Naive thymus-derived CD8-positive, alpha-beta T cell (primary cell): ENCODE measurements at places on chromosomes 5 and 9.
A peak's percentile ranks its signal among the peaks of the same experiment; 100 is the strongest.

- no peak for DNase-seq
- H3K27ac ChIP-seq: no peak overlapping the region
- H3K27me3 ChIP-seq: peaks cover 2% of the 10 kb centered on the region
- no peak overlapping the region for H3K4me3 ChIP-seq
These were observed 325.4 kb downstream of the RFX3 start for GRCh38 chr9:3200331-3200774.

DNA sequence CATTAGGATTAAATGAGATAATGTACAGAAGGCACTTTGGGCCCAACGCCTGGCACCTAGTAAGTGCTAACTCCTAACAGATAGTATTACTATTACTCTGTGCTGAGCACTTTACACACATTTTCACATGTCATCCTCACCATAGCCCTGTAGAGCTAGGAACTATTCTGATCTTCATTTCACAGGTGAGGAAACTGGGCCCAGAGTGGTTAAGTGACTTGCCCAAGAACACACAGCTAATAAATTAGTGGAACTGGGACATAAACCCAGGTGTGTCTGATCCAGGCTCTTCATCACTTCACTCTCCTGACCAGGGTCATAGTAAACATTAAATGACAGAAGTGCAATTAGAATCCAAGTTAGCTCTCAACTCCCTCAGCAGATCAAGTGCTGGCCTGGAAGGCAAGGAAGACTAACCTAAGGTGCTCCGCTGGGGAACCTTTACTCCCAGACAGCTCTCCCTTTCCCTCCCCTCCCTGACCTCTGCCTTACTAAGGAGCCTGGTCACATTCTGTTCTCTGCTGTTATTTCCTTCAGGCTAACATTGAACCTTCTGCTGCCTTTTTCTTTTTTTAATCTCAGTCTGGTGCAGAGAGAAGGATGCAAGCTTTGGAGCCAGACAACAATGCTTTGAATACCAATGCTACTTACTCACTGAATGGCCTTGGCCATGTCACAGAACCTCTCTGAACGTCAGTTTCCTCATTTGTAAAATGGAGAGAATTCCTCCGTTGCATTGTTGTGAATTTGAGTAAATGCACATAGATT is 4.1 kb upstream of the ADRA1B start:
- H3K27me3 ChIP-seq: peaks cover 30% of the 10 kb centered on the region
- no peak overlapping the region for H3K4me3 ChIP-seq
- H3K36me3 ChIP-seq: no peaks in the 10 kb centered on the region
- DNase-seq: no peak
- H3K4me1 ChIP-seq: peaks cover 8% of the 10 kb centered on the region

DNA sequence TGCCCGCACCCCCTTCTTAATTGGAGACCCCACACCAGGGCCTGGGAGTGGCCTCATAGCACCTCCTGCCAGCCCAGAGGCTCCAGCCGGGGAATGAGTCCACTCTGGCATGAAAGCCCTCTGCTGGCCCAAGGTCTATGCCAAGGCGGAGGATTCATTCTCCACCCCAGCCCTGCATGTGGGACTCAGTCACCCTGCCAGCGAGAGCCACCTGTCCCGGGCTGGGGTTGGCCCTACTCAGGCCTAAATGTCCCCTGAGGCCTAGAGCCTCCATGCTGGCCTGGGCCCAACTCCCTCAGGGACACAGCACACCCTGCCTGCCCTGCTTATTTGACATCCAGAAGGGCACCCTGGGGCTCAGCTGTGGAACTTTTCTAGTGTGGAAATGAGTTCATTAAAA is 1.0 kb upstream of the RAPGEF1 start:
- peak overlapping the region; percentile 82 for H3K4me3 ChIP-seq
- peaks cover 52% of the 10 kb centered on the region for H3K4me1 ChIP-seq
- H3K36me3 ChIP-seq: no peaks in the 10 kb centered on the region
- no peak for DNase-seq
- no peaks in the 10 kb centered on the region for H3K27me3 ChIP-seq

DNA sequence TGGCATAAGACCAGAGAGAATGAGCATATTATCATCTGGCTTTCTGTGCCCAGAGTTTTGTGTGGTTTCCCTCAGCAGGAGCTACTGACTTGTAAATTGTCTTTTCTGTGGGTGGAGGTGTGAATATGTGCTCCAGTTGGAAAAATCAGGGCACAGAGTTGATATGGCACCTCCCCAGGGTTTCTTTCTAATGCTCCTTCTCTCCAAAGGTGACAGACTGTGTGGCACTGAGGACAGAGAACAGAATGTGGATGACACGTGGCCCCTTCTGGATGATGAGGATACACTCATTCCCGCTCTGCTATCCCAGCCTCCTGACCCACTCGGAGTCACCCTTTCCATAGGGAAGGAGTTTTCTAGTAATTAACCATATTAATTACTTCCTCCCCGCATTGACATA is 221.0 kb downstream of the ICE1 start:
- no peak overlapping the region for H3K27ac ChIP-seq
- no peaks in the 10 kb centered on the region for H3K4me1 ChIP-seq
- no peak overlapping the region for H3K4me3 ChIP-seq
- DNase-seq: no peak

DNA sequence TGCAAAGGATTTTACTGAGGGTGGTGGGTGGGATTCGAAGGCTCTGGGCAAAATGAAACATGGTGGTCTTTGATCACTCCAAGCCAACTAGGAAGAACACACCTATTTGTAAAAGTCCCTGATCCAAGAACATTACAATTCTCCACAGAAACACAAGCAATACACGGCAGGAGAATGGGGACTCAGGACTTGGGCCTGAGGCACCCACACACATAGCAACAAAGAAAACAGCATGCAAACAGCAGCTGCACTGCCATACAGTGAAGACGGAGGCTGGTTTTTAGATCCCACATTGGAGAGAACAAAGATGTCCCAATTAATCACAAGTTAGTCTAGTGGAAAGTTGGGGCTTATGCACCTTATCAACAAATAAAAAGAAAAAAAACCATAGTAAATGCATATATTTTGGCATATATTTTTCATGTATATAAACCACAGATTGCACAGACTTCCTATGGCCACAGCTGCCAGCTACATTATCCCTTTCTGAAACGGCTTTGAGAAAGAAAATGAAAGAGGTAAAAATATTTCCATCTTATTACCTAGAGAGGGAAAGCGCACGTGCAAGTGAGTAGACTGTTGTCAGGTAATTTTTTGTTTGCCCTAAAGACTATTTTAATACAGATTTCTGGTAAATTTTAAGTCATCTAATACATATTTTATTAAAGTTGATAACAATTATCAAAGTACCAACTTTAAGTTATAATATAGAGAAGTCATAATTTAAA is 410.9 kb downstream of the BNC2 start:
- DNase-seq: no peak
- H3K36me3 ChIP-seq: no peaks in the 10 kb centered on the region
- no peaks in the 10 kb centered on the region for H3K4me1 ChIP-seq
- H3K4me3 ChIP-seq: no peak overlapping the region

DNA sequence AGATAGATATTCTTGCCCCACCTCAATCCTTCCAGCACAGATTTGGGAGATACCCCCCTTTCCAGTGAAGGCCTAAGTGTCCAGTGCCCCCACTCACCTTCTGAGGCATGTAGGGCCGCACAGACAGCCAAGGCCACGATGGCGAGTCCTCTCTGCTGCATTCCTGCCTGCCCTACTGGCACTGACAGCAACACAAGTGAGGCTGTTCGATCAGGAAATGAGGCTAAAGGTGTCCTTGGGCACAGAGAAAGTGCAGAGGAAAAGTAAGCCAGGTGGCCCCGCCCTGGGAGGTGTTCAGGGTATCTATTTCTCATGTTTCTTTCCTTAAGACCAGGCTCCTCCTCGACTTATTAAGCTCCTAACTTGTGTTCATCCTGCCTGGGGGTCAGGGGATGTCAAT is at the start of gene CCL28:
Gene CCL28, minus strand, starts transcription at position 236 of the 400 bp plus-strand sequence. Its CDS starts 75 bp downstream, at position 161.
- H3K27ac ChIP-seq: no peak within 1 kb of the TSS
- no peaks in the 10 kb centered on the region for H3K36me3 ChIP-seq
- no peaks in the 10 kb centered on the region for H3K27me3 ChIP-seq
- no peak for DNase-seq
- H3K4me1 ChIP-seq: no peaks in the 10 kb centered on the region

DNA sequence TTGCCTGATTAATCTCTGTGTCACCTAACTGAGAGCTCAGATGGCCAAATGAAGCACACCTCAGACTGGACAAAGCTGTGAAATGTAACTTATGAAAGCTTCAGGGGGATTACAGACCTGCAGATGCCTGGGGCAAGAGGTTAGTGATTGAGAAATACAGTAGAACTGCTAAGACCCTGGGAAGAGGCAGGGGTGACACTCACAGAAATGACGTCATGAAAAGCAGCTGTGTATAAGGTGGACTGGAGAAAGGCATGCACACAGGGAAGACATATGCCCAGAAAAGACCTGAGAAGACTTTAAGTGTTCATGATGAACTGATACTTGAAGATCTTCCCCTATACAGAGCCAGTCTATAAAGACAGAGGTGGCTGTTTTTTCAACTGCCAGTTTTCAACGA is 49.3 kb upstream of the SPTLC1 start:
- DNase-seq: no peak
- H3K27me3 ChIP-seq: peaks cover 2% of the 10 kb centered on the region

- no peaks in the 10 kb centered on the region for H3K36me3 ChIP-seq
- no peaks in the 10 kb centered on the region for H3K27me3 ChIP-seq
- H3K27ac ChIP-seq: no peak overlapping the region
- H3K4me1 ChIP-seq: no peaks in the 10 kb centered on the region
- no peak for DNase-seq
These were observed 124.5 kb downstream of the CDH12 start for GRCh38 chr5:22728610-22729009.

DNA sequence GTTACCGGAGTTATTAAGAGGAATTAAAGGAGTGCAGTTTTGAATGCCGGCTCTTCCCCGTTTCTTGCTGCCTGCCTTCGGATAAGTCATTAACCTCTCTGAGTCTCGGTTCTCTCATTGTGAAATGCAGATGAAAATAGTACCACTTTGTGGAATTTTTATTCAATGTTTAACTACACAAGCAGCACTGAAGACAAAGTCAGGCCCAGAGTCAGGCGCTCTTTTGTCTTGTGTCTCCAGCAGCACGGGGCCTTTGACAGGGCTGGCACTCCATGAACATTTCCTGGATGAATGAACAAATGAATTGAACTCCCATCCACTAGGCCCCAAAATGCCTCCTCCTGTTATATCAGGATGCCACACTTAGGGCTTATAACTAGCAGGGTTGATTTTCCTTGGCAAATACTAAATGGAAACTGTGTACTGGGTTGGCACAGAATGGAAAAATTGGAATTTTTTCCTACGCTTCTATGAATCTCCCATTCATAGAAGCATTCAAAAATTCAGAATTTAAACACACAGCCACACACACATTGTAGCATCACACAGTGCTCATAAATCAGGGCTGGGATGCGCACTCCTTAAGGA is 332.8 kb downstream of the MLLT3 start:
- H3K27ac ChIP-seq: no peak overlapping the region
- H3K4me3 ChIP-seq: no peak overlapping the region
- peaks cover 15% of the 10 kb centered on the region for H3K4me1 ChIP-seq
- H3K36me3 ChIP-seq: peaks cover 4% of the 10 kb centered on the region
- no peaks in the 10 kb centered on the region for H3K27me3 ChIP-seq

- no peaks in the 10 kb centered on the region for H3K4me1 ChIP-seq
- no peak for DNase-seq
- H3K27ac ChIP-seq: no peak overlapping the region
- H3K27me3 ChIP-seq: peaks cover 2% of the 10 kb centered on the region
- H3K36me3 ChIP-seq: no peaks in the 10 kb centered on the region
These were observed 443.3 kb downstream of the DNAH5 start for GRCh38 chr5:13501176-13501575.

DNA sequence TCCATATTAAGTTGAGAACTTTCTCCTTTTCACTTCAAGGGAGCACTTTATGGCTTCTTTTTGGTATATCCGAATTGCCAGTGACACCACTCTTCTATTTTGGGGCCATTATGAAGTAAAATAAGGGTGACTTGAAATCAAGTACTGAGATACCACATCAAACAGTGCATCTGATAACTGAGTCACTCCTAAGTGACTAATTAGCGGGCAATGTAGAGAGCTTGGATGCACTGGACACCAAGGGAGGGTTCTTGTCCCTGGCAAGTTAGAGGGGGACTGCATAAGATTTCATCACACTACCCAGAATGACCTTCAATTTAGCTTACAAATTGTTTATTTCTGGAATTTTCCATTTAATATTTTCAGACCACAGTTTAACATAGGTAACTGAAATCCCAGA is 813.9 kb upstream of the CDH10 start:
- H3K4me1 ChIP-seq: no peaks in the 10 kb centered on the region
- no peak overlapping the region for H3K27ac ChIP-seq
- DNase-seq: no peak
- H3K27me3 ChIP-seq: no peaks in the 10 kb centered on the region
- no peak overlapping the region for H3K4me3 ChIP-seq

DNA sequence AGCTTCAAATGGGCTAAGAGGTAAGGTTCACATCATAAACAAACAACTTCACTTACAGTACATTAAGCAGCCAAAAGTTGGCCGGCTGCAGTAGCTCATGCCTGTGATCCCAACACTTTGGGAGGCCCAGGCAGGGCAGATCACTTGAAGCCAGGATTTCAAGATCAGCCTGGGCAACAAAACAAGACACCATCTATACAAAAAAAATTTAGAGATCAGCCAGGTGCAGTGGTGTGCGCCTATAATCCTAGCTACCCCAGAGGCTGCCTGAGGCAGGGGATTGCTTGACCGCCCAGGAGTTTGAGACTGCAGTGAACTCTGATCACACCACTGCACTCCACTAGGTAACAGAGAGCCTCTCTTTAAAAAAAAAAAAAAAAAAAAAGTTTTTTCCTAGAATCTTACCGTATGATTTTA is 16.9 kb downstream of the UBTD2 start:
- H3K4me1 ChIP-seq: peaks cover 18% of the 10 kb centered on the region
- no peak for DNase-seq
- H3K36me3 ChIP-seq: peaks cover 13% of the 10 kb centered on the region
- H3K27ac ChIP-seq: no peak overlapping the region
- H3K4me3 ChIP-seq: no peak overlapping the region

DNA sequence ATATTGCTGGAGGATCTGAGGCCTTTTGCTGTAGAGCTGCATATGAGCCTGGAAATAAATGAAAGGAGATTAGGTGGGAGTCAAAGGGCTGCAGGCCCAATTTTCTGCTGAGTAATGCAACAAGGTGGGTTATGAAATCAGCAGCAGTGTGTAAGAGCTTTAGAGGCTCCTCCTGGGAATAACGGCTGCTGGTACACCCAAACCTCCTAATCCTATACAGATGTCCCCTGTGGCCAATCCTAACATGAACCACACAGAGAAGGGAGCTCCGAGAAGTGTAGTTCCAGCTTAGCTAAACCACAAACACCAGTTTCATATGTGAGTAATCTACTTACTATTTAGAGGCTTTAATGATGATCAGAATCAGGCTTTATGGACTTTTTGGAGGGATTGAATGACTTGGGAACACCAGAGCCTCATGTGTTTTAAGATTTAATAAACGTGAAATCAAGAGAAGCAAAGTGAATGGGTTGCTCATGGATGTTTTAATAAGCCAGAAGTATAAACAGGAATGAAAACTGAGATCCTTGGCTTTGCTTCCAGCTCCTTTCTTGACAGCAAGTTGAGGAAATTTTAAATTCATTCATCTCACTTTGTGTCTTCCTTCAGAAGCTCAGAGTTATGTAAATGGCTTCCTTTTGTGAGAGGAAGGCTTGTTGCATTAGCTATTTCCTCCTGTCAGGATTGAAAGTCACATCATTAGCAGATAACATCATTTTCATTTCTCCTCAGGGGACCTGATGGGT is 437.5 kb downstream of the TMEM232 start:
- H3K4me1 ChIP-seq: no peaks in the 10 kb centered on the region
- H3K4me3 ChIP-seq: no peak overlapping the region
- H3K36me3 ChIP-seq: peaks cover 16% of the 10 kb centered on the region
- H3K27me3 ChIP-seq: no peaks in the 10 kb centered on the region
- no peak overlapping the region for H3K27ac ChIP-seq
